ENCODE measurements at places on chromosomes 13 and 19. TPM values are rescaled to one million over a fixed set of nuclear protein-coding genes. Genes with fewer than 3 reads are reported as not detected.

PRKD2 gene
- total RNA-seq: 22.0 TPM

SOX21 gene
- total RNA-seq: 0.82 TPM

ZNF844 gene
- total RNA-seq: not detected

FUT1 gene
- 0.03 TPM for total RNA-seq

ZNF675 gene
- 4.5 TPM for total RNA-seq

PSG11 gene
- not detected for total RNA-seq

ZNF93 gene
- not detected for total RNA-seq

LILRB2 gene
- 0.06 TPM for total RNA-seq

ZNF841 gene
- total RNA-seq: 2.2 TPM

ZNF30 gene
- total RNA-seq: 5.4 TPM

KLK3 gene
- not detected for total RNA-seq

LRRC8E gene
- 5.1 TPM for total RNA-seq

ARGLU1 gene
- 33.6 TPM for total RNA-seq

ZNF614 gene
- 3.6 TPM for total RNA-seq

BRCA2 gene
- 6.7 TPM for total RNA-seq

YJU2 gene
- total RNA-seq: 20.8 TPM
